ENCODE measurements at places on chromosomes 11 and 22.

DNA sequence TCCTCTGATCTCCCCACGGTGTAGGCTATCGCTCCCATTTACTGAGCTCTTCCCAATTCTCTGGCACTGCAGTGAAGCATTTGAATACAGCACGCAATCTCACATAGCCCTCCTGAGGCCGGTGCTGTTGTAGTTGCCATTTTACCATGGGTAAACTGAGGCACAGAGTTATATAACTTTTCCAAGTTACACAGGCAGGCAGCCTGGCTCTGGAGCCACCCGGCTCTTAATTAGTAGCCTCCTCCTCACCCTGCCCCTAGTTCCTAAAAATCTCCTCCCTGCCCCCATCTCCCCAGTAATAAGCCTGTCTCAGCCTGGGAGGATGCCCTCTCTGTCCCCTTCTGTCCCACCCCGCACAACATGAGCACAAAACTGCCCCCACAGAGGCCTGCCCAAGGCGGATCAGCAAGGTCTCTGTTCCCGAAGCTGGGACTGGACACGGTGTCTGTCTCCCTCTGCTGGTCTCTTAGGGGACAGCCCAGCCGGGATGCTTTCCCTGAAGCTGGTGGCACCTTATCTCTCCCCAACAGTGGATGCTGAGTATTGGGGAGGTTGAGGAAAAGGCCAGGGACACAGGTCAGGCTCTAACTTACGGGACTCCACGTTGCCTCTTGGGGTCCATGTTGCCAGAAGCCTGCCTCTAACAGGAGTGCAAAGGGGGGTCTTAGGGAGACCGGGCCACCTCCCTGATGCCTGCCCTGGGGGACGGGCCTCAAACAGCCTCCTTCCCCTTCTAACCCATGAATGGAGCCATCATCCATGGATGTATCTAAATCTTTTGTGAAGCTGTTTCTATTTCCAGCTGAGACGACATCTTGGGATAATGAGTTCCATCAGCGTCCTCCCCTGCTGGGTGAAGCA, 9.1 kb upstream of the CLCF1 start:
- no peak for DNase-seq

GRCh38 chr11:13577881-13578280, 82.1 kb upstream of the PTH start:
- no peak for DNase-seq

DNA sequence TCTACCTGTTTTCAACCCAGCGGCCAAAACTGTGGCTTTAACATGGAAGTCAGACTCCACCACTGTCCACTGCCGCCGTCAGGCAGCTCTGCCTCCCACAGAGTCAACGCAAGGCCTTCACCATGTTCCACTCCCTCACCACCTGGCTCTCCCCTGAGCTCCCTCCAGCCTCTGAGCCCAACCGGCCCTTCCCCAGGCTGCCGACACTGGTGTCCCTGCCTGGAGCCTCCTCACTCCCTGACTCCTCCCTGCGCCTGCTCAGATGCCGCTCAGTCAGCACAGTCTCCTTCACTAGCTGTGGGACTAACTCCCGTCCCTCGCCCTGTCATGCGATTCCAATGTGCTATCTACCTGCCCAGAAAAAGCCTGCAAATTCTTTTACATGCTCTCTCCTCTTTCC, 16.3 kb downstream of the SULT4A1 start:
- no peak for DNase-seq

- DNase-seq: no peak
Observed at GRCh38 chr11:128391811-128392210, 195.5 kb downstream of the ETS1 start.

DNA sequence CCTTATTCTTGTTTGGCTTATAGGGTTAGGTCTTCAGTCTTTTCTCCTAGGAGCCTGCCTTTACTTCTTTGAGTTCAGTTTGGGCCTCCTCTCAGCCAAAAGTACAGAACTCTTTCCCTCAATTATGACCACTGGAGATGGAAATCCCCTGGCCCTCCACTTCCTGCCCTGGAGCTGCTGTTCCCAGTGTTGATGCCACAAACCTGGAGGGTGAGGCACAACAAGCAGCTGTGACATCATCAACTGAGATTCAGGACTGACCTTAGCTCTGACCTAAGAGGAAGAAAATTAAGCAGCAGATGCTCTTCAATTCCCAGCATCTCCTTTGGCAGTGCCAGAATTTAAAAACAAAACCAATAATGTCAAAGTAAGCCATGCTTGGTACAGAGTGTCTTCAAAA, 3.0 kb downstream of the ABTB2 start:
- no peak for DNase-seq

- DNase-seq: no peak
Observed at GRCh38 chr11:123255909-123256308, 60.9 kb upstream of the CLMP start.

DNA sequence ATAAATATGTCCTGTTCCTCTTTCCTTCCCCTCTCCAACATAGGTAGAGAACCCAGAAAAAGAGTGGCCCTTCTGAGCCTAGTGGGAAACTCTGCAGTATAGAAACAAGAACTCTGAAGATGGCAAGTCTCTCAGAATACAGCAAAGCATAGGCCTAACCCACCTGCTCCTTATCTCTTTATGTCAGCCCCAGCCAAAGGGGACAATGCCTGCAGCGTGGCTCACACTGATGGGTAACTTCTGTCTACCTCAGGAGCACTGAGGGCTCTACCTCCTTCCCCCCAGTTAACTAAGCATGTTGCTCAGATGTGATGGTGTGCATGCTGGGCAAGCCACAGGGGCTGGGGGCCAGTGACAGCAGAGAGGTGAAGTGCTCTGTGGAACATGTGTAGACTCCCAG, 4.9 kb upstream of the NRIP3 start:
- DNase-seq: no peak

GRCh38 chr11:31740131-31740530, 71.0 kb downstream of the PAX6 start:
- DNase-seq: no peak

- no peak for DNase-seq
Observed at GRCh38 chr11:118366287-118366686, 6.9 kb downstream of the UBE4A start.

DNA sequence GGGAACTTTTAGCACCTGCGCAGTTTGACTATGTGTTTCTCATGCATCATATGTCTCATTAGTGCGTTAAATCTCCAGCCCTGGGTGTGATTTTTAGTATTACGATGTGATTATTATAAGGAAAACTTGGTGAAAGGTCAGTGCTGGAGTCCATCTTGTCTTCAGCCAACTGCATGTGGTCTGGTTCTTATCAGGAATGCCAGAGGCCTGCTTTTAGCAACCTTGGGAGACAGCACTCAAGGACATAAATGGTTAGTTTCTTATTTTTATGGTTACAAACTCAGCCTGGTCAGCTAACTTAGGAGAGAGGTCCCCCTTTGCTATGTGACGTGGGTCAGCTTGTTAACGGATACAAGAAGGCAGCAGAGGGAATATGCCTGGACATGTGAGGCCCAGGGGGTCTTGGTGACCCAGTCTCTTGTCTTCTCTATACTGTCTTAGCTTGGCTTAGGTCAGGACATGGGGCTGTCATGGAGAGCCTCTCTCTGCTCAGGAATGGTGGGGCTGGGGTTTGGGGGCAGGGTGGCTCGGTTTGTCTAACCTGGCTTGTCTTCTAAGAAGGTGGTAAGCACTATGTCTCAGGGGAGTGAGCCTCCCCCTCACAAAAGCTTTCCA, 21.5 kb downstream of the KCTD21 start:
- no peak for DNase-seq

DNA sequence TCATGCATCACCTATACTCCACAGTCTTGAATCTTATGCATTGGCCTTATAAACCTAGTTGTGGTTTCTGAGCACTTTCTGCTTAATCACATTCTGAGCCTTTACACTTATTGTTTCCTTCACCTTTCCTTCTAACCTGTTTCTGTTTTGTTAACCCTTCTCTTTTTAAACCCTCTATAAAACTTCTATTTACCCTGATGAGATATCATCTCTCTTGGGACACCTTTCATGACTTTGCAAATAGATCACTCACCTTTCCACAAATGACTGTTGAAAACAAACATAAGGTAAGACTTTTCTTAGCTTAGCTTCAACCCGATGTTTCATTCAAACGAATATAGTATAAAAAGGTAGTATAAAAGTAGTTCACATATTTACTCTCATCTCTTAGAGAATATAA, 483.6 kb downstream of the FAM181B start:
- DNase-seq: no peak

DNA sequence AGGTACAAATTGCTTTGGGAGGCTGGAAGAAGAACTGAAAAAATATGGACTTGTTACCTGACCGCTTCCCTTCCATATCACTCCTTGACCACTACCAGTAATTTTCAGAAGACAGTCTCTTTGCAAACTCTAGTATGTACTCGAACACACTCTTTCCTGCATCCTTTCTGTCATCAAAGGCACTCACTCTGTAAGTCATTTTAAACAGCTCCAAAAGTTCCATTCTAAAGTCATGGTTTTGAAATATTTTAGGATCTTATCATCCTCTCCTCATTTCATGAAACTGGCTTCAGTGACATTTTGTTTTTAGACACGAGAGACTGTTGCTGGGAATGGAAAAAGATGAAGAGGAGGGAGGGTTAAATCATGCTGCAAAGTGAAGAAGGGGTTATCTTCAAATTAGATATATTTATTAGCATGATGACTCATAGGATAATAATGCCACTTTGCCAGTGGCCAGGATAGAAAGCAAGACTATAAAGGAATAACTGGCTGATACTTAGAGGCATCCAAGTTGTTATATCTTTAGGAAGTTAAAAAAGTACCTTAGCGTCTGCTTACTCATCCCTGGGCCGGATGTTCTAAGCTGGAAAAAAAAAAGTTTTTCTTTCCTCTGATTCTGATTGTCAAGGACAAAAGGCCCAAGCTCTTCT, 549.3 kb downstream of the METTL15 start:
- no peak for DNase-seq

- DNase-seq: no peak
Observed at GRCh38 chr11:62017878-62018655, 50.6 kb upstream of the FTH1 start.

- DNase-seq: no peak
Observed at GRCh38 chr11:19368726-19369375, 128.1 kb upstream of the E2F8 start.

DNA sequence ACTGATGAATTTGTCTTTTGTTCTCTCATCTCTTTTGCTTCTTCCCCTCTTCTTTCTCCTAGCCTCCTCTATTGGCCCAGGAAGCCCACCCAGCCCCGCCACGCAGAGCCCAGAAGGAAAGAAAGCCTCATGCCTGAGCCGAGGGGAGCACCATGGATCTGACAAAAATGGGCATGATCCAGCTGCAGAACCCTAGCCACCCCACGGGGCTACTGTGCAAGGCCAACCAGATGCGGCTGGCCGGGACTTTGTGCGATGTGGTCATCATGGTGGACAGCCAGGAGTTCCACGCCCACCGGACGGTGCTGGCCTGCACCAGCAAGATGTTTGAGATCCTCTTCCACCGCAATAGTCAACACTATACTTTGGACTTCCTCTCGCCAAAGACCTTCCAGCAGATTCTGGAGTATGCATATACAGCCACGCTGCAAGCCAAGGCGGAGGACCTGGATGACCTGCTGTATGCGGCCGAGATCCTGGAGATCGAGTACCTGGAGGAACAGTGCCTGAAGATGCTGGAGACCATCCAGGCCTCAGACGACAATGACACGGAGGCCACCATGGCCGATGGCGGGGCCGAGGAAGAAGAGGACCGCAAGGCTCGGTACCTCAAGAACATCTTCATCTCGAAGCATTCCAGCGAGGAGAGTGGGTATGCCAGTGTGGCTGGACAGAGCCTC, 3.8 kb downstream of the ZBTB16 start:
- DNase-seq: no peak

GRCh38 chr11:45560913-45561281, 104.5 kb downstream of the CHST1 start:
- DNase-seq: no peak

DNA sequence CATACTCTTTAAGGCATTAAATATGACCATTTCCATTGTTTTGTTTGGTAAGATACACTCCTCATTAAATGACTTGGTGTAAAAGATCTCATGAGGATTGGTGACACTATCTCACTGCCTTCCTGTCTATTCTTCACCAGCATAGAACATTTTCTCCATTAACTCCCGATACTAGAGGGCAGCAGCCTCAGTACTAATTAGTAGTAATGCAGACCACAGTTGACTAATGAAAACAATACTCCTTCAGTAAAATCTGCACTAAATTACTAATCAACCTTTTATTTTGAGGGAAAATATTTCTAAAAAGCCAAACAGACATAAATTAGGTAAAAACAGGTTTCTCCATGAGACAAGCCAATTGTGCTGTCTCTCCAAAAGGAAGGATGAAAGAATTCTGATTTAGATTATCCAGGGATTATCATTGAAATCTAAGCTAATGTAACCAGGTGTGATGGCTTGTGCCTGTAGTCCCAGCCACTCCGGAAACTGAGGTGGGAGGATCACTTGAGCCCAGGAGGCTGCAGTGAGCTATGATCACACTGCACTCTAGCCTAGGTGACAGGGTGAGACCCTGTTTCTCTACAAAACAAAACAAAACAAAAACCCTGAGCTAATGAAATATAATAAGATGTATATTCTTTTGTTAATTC, 9.4 kb downstream of the PGM2L1 start:
- no peak for DNase-seq

- no peak for DNase-seq
Observed at GRCh38 chr11:77197626-77198320, 69.7 kb downstream of the MYO7A start.

DNA sequence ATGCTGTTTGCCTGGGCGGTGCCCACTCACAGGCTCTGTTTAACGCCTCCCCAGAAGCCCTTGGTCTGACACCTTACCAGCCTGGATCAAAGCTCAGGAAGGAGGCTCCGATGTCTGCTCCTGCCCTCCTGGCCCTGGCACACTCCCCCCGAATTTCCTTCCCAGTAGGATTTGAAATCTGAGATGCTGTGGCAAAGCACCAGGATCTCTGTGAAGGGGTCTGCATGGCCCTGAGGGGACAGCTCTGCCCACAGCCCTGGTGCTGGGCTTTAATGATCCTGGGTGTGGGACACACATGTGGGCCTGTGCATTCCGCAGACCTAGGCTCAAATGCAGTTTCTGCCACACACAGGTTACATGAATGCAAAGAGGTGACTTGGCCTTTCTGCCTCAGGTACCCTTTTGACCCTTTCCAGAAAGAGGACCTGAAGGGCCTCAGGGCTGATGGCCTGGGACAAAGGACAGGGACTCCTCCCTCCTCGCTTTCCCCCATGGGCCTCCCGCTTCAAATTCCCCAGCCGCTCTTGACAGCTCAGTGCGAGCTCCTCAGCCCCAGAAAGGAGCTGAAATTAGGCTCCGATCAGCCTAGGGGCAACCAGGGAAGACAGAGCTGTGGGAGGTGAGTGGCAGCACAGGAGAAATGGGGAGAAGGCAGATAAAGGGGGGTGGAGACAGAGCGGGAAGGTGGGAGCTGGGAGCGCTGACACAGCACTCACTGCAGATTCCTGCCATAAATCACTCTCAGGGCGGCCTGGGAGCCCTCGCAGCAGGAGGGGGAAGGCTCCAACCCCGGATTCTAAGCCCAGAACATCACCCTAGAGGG, 41.3 kb downstream of the TRIM29 start:
- no peak for DNase-seq

GRCh38 chr11:16911186-16911585, 103.0 kb downstream of the PLEKHA7 start:
- DNase-seq: no peak

DNA sequence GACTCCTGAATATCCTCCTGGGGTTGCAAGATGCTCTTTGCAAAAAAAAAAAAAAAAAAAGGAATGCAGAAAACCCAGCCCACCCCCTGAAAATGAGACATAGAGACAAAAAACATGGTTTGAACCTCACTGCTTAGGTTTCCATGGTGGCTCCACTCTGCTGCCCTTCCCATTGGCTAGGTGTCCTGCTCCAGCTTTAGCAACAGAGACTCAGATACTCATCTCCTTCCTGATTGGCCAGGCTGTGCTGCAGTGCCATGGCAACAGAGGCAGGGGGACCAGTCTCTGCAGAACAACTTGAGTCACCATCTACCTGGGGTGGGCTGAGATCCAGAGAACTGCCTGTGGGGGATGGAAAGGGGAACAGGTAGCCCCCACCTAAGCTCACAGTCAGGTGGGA, 17.4 kb upstream of the YWHAH start:
- no peak for DNase-seq
